Right kidney (tissue), 9 donors: ENCODE measurements at places on chromosomes 4 and X.

GRCh38 chrX:103613362-103613890 is 5.7 kb downstream of the TCEAL3 start:
- no peak for DNase-seq

- no peak for DNase-seq
Measured at GRCh38 chr4:41287005-41287404, 30.3 kb downstream of the UCHL1 start.

- no peak for DNase-seq
Measured at GRCh38 chr4:142893012-142893411, 46.9 kb upstream of the INPP4B start.

- DNase-seq = no peak
Measured at GRCh38 chrX:29902004-29902403, 313.4 kb upstream of the MAGEB2 start.

GRCh38 chrX:126394681-126395080 is 157.9 kb downstream of the DCAF12L1 start:
- no peak for DNase-seq

DNA sequence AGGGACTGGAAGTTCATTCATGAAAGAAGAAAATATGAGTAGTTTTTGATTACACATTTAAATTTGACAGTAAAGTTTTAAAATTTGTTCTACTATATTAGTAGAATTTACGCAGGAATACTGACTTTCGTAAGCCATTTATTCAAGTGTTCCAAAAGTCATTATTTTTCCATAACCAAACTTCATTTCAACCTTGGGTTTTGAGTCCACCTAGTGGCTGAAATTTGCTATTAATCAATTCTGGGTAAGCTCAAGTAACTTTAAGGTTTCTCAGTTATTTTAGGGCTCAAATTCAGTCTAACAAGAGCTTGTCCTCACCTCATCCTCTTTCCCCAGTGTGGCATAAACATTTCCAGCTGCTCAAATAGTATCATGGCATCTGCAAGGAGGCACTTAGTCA is 175.4 kb downstream of the SH3BGRL start:
- no peak for DNase-seq

DNA sequence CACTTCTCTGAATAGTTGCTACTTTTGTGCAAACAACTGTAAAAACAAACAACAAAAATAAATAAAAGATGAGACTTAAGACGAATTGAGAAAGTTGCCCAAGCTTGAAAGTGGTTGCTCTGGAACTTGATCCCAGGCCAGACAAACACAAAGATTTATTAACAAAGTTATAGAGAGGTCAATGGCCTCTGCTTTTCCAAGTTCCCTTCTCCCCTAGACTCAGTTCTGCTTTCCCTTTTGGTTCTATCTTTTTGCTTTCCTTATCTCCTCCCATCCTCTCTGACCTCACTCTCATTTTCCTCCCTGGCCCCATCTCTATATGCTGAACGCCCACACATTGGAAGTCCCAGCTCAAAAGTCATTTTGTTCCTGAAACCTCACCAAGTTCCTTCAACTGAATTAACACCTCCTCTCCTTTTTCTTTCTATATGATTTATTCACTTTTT is 82.7 kb downstream of the MXRA5 start:
- DNase-seq = no peak

DNA sequence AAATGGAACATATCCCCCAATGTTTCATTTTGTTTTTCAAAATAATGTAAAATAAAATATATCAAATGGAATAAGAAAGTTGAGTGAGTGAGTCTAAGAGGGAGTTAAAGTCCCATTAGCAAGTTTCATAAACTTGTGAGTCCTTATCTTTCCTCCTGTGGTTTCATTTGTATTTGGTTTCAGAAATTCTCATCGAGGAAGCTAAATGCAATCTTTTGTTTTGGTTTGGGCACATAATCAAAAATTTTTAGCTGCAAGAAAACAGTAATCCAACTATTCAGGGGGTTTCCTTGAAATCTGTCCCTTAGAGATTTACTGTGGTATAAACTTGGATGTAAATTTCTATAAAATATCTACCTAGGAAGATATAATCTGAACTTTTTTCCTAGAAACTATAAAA is 124.2 kb downstream of the CAMK2D start:
- DNase-seq = no peak

- peak; percentile 29 for DNase-seq
Measured at GRCh38 chr4:6332042-6332668, 62.5 kb downstream of the WFS1 start.

GRCh38 chr4:41185614-41186592 is 28.4 kb downstream of the APBB2 start:
- DNase-seq = no peak

DNA sequence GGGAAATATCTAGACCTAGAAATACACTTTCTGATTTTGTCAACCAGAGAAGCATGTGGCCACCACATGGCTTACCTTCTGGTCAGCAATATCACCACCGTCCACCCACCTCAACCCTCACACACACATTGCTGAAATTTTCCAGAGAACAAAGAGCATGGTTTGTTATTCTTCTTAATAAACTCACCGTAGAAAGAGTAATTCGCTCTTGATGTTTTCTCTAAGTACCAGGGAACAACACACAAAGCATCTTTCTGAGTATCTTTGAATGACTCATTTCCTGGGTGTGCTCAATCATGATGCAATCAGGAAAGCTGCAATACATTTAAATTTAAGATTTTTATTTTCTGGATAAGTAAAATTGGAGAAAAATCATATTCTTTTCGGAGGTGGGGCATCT is 24.7 kb upstream of the LRAT start:
- DNase-seq = no peak

DNA sequence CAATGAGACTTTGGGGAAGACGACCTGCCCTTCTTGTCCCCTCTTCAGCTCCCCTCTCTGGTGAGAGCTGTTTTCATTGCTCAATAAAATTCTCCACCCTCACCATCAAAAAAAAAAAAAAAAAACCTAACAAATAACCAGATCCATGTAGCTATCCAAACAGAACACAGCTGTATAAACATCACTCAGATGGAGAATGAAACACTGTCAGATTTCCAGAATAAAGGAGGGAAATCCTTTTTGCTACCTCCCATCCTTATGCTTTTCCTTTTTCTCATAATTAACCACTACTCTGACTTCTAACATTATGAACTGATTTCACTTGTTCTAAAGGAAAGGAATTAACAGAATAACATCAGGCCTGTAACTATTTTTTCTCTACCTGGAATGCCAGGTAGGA is 155.6 kb downstream of the PPP4R3C start:
- no peak for DNase-seq

DNA sequence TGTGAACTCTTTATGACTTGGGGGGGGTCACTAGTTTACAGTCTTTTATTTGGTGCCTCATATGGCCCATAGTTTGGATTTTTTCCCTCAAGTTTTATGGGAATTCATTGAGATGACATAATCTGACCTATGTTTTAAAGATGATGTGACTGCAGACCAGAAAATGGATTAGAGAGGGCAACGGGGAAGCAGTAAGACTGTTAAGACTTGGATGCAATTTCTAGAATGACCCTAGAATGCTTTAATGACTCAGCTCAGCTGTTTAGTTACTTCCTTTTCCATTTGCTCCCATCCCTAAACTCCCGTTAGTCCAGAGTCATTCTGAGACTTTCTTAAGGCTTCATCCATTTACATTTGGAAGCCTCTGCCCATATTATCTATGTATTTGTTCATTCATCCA is 59.9 kb upstream of the PDGFRA start:
- DNase-seq = no peak

GRCh38 chr4:1568855-1569460 is 115.2 kb downstream of the FAM53A start:
- DNase-seq = no peak

- DNase-seq = no peak
Measured at GRCh38 chrX:2654436-2655340, 36.4 kb upstream of the CD99 start.

GRCh38 chr4:98385831-98386230 is 124.6 kb downstream of the RAP1GDS1 start:
- no peak for DNase-seq

- no peak for DNase-seq
Measured at GRCh38 chr4:54657185-54657550, 589 bp upstream of the KIT start.
